Natural killer cell (primary cell): ENCODE measurements at places on chromosomes 2 and 18. TPM values are rescaled to one million over a fixed set of nuclear protein-coding genes. Genes with fewer than 3 reads are reported as not detected.

- no peak overlapping the region for H3K4me3 ChIP-seq
- no peak overlapping the region for H3K27ac ChIP-seq
- no peaks in the 10 kb centered on the region for H3K4me1 ChIP-seq
- H3K27me3 ChIP-seq, result no peaks in the 10 kb centered on the region
Measured at GRCh38 chr18:62942578-62942977, 227.2 kb downstream of the PHLPP1 start.

GRCh38 chr2:31318361-31319336 is 84.7 kb downstream of the EHD3 start:
- peaks cover 34% of the 10 kb centered on the region for H3K4me1 ChIP-seq
- DNase-seq, result no peak
- H3K4me3 ChIP-seq, result no peak overlapping the region
- H3K27ac ChIP-seq, result peak overlapping the region; percentile 52
- H3K27me3 ChIP-seq, result no peaks in the 10 kb centered on the region

The ST8SIA5 gene
- not detected for total RNA-seq

DNA sequence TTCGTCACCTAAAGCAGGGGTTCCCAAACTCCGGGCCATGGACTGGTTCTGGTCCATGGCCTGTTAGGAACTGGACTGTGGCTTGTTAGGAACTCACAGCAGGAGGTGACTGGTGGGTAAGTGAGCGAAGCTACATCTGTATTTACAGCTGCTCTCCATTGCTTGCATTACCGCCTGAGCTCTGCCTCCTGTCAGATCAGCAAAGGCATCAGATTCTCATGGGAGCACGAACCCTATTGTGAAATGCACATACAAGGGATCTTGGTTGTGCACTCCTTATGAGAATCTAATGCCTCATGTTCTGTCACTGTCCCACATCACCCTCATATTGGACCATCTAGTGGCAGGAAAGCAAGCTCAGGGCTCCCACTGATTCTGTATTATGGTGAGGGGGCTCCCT is 217.0 kb downstream of the ZFP36L2 start:
- no peak overlapping the region for H3K27ac ChIP-seq
- H3K36me3 ChIP-seq, result no peaks in the 10 kb centered on the region
- DNase-seq, result no peak
- H3K4me3 ChIP-seq, result no peak overlapping the region
- no peaks in the 10 kb centered on the region for H3K27me3 ChIP-seq

DNA sequence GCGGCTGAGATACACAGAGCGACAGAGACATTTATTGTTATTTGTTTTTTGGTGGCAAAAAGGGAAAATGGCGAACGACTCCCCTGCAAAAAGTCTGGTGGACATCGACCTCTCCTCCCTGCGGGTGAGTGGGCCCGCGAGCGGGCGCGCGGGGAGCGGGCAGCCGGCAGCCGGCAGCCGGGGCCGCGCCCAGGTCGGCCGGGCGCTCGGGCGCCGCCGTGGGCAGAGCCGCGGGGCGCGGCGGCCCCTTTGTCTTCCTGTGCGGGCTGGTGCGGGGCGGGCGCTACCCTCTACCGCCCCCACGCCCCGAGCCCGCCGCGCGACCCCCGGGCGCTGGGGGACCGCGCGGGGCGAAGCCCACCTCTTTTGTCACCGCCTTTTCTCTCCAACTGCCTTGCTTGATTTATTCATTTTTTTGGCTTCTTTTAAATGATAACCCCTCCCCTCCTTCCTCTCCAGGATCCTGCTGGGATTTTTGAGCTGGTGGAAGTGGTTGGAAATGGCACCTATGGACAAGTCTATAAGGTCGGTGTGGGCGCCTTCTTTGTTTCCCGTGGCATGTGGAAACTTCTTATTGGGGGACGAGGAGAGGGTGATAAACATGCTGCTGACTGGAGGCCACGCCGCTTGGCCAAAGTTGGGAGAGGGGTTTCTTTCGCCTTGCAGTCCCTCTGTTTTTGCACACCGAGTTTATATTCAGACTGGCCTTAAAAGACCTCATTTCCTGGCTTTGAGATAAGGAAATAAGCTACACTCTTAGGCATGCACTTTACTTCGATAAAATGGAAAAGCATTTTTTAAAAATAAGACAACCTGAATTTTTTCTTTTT is 722 bp downstream of the MAP4K4 start:
- peak overlapping the region; percentile 51 for H3K27ac ChIP-seq
- H3K36me3 ChIP-seq, result no peaks in the 10 kb centered on the region
- peak overlapping the region; percentile 63 for H3K4me3 ChIP-seq
- no peaks in the 10 kb centered on the region for H3K27me3 ChIP-seq
- H3K4me1 ChIP-seq, result peaks cover 26% of the 10 kb centered on the region

DNA sequence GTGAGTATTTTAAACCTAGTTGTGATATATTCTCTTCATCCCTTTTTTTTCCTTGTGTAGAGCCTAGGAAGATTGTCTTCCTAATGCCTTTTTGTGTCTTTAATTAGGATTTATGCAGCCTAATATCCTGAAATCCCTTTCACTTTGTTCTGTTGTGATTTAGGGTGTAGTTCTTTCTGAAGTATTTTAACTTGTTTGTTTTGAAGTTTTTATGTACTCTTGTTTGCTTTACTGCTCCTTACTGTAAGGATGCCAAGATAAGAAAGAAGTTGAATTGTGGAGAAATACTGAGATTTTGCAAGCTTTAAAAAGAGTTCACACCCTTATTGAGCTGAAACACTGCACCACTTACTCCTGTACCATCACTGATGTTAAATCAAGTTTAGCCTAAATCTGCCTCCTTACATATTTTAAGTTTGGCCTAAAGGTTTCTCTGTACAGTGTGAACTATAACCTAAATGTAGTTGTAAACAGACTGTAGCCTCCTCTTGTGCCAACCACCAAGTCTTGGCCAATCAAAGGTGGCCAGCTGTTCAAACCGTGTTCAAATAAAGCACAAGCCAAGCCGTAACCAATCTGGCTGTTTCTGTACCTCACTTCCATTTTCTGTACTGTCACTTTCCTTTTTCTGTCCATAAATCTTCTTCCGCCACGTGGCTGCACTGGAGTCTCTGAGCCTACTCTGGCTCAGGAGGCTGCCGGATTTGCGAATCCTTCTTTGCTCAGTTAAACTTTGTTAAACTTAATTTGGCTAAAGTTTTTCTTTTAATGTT is 17.7 kb upstream of the ACOXL start:
- no peaks in the 10 kb centered on the region for H3K36me3 ChIP-seq
- peaks cover 14% of the 10 kb centered on the region for H3K27me3 ChIP-seq
- DNase-seq, result no peak
- no peak overlapping the region for H3K4me3 ChIP-seq
- H3K27ac ChIP-seq, result no peak overlapping the region

The MCM6 gene
- total RNA-seq, result 12.6 TPM

- no peaks in the 10 kb centered on the region for H3K27me3 ChIP-seq
- H3K36me3 ChIP-seq, result no peaks in the 10 kb centered on the region
- H3K27ac ChIP-seq, result peak overlapping the region; percentile 7
Measured at GRCh38 chr2:31956312-31956711, 54.5 kb downstream of the MEMO1 start.

GRCh38 chr2:16525265-16525887 is 140.3 kb downstream of the CYRIA start:
- H3K27me3 ChIP-seq, result no peaks in the 10 kb centered on the region
- H3K4me3 ChIP-seq, result no peak overlapping the region
- H3K36me3 ChIP-seq, result no peaks in the 10 kb centered on the region
- DNase-seq, result peak; percentile 15

The ID2 gene
- total RNA-seq, result 185 TPM

DNA sequence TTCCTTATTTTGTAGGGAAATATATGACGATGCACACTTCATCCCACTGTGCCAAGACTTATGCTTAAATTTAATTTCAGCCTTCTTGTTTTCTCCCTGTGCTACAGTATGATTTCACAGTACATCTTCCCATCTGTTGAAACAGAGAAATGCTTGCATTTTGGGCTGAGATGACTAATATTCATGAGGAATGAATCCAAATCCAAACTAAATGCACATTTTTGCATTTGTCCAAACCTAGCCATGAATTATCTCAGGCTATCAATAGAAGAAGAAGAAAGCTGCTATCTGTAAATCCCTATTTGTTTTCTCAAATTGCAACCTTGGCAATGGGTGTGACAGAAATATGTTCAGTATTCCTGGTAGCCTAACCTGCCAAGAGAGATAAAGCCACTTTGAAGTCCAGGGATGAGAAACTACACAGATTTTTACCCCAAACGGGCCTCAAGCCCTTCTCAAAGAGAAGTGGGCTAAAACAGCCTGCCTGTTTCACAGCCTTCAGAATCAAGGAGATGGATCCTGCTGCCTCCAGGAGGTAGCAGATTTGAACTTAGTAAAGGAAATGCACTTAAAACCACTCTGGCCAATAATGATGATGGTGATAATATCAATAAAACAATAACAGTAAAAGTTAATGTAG is 306.9 kb upstream of the NT5C1B start:
- H3K27me3 ChIP-seq, result no peaks in the 10 kb centered on the region
- no peak overlapping the region for H3K4me3 ChIP-seq
- DNase-seq, result no peak
- H3K36me3 ChIP-seq, result no peaks in the 10 kb centered on the region
- no peaks in the 10 kb centered on the region for H3K4me1 ChIP-seq

DNA sequence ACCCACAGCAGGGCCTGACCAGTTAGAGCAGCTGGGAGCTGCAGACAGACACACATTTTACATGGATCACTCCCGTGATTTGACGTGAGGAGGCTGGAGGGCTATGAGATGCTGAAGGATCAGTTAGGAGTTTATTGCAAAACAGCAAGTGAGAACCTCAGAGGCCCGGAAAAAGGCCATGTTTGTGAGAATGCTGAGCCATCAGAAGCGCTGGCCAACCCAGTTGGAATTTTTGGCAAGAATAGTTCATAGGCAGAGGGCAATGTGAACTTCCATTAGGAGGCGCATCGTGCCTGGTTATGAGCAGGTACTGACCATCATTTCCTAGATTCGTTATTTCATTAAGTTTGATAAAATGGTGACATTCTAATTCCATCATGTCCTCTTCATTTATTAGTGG is 23.3 kb upstream of the LMAN1 start:
- H3K36me3 ChIP-seq, result no peaks in the 10 kb centered on the region
- H3K27me3 ChIP-seq, result no peaks in the 10 kb centered on the region
- DNase-seq, result no peak
- no peak overlapping the region for H3K27ac ChIP-seq
- no peaks in the 10 kb centered on the region for H3K4me1 ChIP-seq
- H3K4me3 ChIP-seq, result no peak overlapping the region

- no peaks in the 10 kb centered on the region for H3K4me1 ChIP-seq
- H3K27ac ChIP-seq, result no peak overlapping the region
Measured at GRCh38 chr18:49524349-49524748, 37.3 kb upstream of the C18orf32 start.

DNA sequence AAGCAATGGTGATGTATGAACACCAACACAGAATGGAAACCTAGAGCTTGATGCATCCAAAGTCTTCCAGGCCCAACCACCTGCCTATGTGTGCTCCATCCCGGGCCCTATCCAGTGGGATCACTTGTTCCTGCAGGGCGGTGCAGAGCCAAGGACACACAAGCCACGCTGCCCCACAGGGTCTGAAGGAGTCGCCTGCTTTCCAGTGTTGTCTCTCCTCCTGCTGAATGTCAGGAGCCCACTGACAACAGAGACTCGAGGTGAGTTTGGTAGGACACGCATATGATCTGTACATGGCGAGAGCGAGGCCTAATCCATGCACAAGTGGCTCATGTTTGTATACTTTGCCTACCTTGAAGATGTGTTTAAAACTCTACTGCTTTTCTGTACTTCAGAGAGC is 70.9 kb upstream of the FHL2 start:
- H3K36me3 ChIP-seq, result no peaks in the 10 kb centered on the region
- no peak overlapping the region for H3K27ac ChIP-seq
- no peak for DNase-seq
- H3K4me1 ChIP-seq, result no peaks in the 10 kb centered on the region
- H3K4me3 ChIP-seq, result no peak overlapping the region

GRCh38 chr2:30915486-30915885 is 108.2 kb upstream of the CAPN13 start:
- DNase-seq, result peak; percentile 6
- H3K27me3 ChIP-seq, result no peaks in the 10 kb centered on the region
- H3K4me1 ChIP-seq, result no peaks in the 10 kb centered on the region

- DNase-seq, result peak; percentile 23
- no peaks in the 10 kb centered on the region for H3K4me1 ChIP-seq
- H3K4me3 ChIP-seq, result no peak overlapping the region
- H3K27me3 ChIP-seq, result no peaks in the 10 kb centered on the region
Measured at GRCh38 chr2:10792001-10792634, 20.5 kb downstream of the PDIA6 start.

- H3K4me1 ChIP-seq, result peaks cover 12% of the 10 kb centered on the region
- H3K27ac ChIP-seq, result no peak overlapping the region
- H3K27me3 ChIP-seq, result no peaks in the 10 kb centered on the region
- H3K4me3 ChIP-seq, result no peak overlapping the region
- H3K36me3 ChIP-seq, result no peaks in the 10 kb centered on the region
- no peak for DNase-seq
Measured at GRCh38 chr2:62286089-62286785, 90.3 kb downstream of the B3GNT2 start.

The SNORC gene
- 0.47 TPM for total RNA-seq

DNA sequence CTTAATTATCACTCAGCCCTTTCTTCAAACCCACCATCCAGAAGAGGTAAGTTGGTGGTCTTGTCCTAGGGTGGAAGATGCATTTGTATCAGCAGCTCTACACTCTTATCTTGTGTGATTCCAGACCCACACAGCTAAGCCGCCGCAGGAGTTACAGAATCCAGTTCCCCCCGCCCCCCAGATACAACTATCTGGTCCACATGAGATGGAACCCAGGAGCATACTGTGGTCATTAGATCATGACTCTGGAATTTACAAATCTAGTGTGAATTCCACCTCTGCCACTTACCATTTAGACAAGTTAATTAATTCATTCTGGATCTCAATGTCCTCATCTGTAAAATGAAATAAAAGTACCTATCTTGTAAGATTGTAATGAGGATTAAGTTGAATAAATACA is 486.4 kb downstream of the BCL11A start:
- H3K4me3 ChIP-seq, result no peak overlapping the region
- no peak for DNase-seq
- no peaks in the 10 kb centered on the region for H3K4me1 ChIP-seq
- H3K27ac ChIP-seq, result no peak overlapping the region

The PHLPP1 gene
- total RNA-seq, result 12.1 TPM

DNA sequence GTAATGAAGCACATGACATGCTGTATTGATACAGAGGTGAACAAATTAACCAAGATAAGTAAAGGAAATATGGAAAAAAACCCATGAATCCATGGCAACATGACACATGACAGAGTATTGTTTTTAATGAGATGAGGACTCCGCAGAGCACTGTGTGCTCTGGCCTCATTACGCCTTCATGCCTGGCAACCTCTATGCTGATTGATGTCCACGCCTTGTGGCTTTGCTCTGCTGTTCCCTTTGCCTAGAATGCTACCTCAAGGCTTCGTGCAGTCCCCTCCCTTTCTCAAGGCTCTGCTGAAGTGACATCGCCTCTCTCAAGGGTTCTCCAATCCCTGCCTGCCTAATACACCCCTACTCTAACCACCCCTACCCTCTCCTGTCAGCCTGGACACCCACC is 8.4 kb downstream of the SIGLEC15 start:
- no peaks in the 10 kb centered on the region for H3K36me3 ChIP-seq
- H3K27ac ChIP-seq, result no peak overlapping the region
- H3K27me3 ChIP-seq, result peaks cover 12% of the 10 kb centered on the region
- H3K4me1 ChIP-seq, result peaks cover 18% of the 10 kb centered on the region

The ZSWIM2 gene
- not detected for total RNA-seq

The TMEM37 gene
- not detected for total RNA-seq
